ENCODE measurements at places on chromosomes 5 and 9. TPM values are rescaled to one million over a fixed set of nuclear protein-coding genes. Genes with fewer than 3 reads are reported as not detected.

DNA sequence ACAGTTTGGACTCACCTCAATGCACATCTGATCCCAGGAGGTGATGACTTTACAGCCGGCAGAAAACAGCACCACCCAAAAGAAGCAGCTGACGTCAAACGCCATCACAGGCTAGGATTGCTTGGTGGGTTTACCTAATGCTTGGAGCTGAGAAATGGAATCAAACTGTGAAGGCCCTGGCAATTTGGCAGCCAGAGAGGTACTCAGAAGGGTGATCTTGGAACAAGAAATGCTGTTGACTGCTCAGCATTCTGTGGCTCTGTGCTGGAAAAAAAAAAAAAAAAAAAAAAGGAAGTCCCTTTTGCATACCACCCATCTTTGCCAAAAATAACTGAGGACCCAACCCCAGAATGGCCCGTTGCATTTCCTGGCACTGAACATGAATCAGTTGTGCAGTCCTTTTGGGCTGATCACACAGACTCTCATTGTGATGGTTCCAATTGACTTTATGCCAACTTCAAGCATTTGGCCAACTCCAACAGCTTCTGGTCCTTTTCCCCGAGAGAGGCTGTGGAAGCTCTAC is at the start of gene CD180:
Gene CD180, minus strand, starts transcription at position 263 of the 523 bp plus-strand sequence. Its CDS starts 158 bp downstream, at position 105.
- DNase-seq = peak; percentile 50

DNA sequence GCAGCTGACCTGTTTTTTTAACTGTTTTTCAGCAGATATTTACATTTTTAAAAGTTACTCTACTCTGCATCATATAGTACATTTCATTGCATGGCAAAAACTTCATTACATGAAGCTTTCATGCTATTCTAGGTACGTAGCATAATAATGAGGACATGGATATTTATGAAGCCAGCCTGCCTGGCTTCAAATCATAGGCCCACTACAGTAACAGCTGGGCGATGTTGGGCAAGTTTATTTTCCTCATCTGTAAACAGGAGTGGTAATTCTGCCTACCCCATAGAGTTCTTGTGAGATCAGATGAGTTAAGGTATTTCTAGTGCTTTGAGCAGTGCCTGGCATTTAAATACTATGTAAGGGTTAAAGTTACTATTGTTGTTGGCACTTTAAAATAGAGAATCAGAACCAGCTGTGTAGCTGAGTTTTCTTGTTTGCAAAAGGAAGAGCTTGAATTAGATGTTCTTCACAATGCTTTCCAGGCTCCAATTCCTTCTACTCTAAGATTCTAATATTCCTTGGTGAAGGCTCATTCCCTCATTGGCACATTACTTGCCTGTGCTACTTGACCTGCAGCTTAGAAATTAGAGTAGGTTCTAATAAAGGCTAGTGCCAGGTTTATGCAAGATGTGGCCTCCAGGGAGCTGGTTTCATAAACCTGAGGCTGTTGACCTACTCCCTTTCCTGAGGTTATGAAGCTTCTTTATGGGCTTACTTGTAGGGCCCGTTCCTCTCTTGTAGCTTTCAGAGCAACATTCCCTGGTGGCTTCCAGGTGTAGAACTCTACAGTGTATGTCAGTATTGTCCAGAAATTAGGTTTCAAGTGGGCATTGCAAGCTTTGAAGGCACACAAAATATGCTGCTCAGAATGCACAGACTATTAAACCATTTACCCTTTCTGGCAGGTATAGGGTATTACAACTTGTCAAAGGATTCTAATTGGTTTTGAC is 14.5 kb downstream of the ANP32B start:
- no peak for DNase-seq

DNA sequence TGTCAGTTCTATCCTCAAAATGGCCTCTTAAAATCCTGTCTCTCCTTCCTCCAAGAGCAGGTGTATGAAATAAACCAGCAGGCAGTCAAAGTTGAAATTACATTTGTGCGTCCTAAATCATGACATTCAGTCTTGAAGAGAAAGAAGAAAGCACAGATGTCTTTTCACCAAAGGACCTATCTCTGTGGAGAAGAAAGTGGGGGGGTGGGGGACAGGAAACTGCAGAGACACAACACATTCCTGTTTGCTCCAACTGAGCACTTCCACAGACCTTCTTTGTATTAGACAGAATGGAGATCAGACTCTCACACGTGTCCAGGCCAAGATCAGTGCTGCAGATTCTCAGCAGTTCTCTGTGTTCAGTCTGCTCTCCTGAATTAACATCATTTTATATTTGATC is 471.9 kb upstream of the RGMB start:
- no peak for DNase-seq

DNA sequence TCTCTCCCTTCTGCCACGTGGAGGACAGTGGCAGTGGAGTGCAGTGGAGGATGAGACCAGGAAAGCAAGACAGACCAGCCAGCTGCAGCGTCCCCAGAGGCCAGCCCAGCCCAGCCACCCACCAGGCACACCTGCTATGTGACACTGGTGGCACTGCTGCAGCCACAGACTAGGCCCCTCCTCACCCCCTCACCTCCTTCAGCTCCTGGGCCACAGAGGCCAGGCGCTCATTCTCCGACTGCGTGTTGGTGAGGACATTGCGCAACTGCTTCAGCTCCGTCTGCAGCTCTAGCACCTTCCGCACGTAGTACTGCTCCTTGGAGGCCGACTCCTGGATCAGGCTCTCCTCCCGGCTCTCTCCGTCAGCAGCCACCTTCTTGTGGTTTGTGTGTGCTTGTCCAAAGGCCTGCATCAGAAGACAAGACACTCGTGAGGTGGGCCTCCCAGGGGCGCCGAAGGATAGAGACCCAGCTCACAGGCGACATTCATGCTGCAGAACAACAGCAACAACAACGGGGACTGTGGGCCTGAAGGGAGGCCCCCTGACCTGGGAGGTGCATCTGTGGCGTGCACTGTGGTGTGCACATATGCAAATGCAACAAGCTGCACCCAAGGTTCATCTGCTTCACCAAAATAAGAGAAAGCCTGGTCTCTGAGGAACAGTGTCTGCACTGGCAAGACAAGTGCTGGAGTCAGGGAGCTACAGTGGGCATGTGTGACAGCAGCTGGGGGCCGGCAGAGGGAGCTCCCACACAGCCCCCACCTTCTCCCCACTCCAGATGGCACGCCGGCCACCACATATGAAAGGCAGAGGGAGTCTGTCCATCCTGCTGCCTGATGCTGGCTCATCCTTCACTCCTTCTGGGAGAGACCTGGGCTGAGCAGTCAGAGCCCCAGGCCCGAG is 35.5 kb downstream of the BICD2 start:
- DNase-seq = no peak

DNA sequence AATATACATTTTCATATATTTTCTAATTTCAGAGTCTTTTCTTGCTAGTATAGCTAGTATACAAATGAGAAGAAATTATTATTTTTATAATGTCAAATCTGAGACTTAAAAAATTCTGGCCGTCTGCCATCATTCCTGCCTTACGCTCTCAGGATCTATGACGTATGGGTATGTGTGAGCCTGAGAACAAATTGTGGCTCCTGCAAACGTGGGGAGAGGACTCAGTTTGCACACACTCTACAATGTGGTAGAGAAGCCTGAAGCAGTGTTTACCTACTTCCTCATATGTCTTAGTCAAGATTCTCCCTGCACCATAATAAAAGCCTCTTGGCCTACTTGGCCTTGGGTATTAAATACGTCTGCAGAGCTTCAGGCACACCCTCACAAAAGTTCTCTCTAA is 825.4 kb downstream of the SEMA5A start:
- DNase-seq = no peak

Gene CARTPT
- total RNA-seq = not detected

GRCh38 chr5:154384480-154385235 is 61.1 kb upstream of the SAP30L start:
- peak; percentile 87 for DNase-seq

Measured in thyroid gland (tissue), 4 donors.